ENCODE measurements at places on chromosomes 1 and 21.

GRCh38 chr1:48790397-48790796 is 13.7 kb upstream of the BEND5 start:
- no peak for DNase-seq

DNA sequence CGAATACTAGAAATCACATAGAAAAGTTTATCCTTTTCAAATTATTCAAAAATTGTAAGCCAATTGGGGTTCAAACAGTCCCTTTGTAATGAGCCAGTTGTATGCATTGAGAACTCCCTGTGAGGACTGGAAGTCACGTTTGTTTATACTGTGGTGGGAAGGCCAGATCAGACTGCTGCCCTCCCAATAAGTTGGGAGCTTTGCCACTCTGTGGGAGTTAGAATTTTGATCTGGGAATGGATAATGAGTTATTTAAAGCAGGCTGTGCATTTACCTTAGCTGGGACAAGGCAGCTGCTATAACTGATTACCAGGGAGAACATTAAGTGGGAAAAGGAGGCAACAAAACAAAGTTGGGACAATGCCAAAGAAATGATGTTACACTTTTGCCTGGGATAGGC is 178.8 kb downstream of the SDCCAG8 start:
- no peak for DNase-seq

DNA sequence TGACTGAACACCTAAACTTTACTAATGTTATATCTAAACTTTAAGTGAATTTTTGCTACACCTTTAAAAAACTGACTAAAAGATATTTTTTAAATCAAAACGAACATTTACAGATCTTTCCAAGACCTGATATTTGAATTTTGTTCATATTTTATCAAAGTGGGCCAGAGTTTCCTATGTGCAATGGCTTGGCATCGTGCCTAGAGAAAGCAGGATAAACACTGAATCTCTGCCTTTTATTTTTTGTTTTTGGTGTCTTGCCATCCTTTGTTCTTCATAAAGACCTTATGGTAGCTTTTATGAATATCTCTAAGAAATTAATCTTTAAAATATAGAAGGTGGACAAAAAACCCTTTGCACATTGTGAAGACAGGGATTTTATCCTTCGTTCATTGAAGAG is 25.8 kb upstream of the VPS26C start:
- DNase-seq, result no peak

DNA sequence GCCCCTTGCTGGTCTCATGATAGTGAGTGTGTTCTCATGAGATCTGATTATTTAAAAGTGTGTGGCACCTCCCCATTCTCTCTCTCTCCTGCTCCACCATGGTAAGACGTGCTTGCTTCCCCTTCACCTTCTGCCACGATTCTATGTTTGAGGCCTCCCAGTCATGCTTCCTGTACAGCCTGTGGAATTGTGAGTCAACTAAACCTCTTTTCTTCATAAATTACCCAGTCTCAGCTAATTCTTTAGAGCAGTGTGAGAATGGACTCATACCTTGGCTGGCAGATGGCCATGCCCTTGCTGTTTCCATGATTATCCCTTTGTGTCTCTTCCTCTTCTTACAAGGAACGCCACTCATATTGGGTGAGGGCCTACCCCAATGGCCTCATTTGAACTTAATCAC is 40.3 kb downstream of the PSMG1 start:
- DNase-seq, result no peak

- no peak for DNase-seq
These were observed 95.0 kb downstream of the COL24A1 start for GRCh38 chr1:86061551-86061990.

DNA sequence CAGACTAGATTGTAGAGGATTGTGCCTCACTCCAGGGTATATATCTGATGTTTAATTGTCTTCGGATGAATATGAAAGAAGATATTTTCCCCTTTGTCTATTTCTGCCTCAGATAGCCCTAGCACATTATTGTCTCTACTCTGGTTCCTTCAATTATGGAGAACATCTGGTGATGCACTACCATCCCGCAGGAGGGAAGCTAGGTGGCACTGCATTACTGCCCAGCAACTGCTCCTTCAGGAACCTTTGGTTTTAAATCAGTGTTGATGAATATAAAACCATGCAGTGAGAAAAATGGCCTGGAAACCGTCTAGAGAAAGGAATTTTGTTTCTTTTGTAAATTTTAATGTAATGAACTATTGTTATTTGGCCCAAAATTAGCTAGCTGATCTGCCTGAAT is 68.5 kb downstream of the GPR88 start:
- no peak for DNase-seq

DNA sequence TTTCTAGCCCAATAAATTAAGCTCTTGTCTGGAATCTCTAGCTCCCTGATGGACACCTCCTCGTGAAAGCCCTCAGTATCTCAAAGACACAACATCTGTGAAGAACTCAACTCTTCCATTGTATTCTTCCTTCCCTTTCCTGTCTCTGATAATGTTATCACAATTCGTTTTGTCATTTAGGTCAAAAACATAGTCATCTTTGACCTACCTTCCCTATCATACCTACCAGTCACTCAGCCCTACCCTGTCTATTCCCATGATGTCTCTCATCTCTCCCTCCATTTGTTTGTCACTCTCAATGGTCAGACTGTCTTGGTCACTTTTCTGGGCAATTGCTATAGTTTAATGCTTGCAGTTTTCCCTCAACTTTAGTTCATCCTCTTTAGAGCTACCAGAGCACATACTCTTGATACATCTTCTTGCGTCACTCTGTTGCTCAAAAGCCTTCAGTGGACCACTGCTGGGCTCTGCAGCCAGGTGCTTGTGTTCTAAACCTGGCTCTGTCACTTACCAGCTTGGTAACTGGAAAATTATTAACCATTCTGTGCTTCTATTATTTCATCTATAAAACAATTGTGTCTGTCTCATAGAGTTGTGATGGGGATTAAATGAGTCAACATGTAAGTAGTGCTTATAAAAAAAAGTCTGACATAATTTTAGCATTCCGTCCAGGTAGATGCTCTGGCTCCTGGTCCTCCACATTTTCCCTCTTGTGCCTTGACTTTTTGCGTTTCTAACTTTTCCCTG is 39.6 kb downstream of the DDR2 start:
- DNase-seq, result no peak

GRCh38 chr1:156608981-156609380 is 7.7 kb upstream of the GPATCH4 start:
- DNase-seq, result peak; percentile 62

- DNase-seq, result no peak
These were observed 111.9 kb upstream of the TENT5C start for GRCh38 chr1:117493906-117494305.

- no peak for DNase-seq
These were observed 496.1 kb downstream of the LRRIQ3 start for GRCh38 chr1:73701826-73702225.

DNA sequence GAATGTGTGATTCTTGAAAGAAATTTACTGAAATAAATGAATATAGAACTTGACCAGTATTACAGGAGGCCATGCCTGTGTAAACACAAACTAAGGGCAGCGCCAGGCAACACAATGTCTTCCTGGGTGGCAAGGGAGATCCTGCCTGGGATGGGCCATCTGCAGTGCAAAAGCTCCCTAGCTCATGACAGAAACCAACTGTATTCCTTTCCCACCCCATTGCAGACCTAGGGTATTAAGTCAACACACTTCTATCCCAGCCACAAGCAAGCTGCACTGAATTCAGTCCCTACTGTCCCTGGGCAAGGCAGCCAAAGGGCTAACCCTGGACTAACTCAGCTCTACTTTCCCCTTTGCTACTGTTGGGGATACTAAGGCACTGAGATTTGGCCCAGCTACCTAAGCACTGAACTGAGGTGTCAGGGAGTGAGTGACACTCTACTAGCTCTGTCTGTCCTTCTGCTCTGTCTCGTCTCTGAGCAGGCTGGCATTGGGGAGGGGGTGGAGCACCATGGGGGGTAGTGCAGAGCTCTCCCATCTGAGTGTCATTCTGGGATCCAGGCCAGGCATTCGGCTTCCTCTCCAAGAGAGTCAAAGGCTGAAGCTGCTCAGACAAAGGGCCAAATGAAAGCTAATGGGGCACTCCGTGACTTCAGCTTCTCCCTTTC is 2.5 kb downstream of the INKA2 start:
- DNase-seq, result no peak
